ENCODE measurements at places on chromosomes 12 and 14.

DNA sequence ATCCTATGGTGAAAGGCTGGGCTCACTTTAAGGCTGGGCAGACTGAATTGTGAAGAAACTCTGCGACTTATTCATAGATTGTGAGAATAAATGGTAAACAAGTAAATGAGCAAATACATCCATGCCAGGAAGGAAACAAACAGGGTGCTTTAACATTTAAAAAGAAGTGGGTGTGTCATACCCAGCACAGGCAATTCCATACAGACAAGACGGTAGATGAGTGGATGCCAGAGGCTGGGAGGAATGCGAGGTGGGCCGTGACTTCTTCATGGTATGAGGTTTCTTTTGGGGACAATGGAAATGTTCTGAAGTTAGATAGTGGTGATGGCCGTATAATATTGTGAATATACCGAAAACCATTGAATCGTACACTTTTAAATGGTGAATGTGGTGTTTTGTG lies 49.8 kb upstream of the CDKN3 start:
- no peak for DNase-seq

DNA sequence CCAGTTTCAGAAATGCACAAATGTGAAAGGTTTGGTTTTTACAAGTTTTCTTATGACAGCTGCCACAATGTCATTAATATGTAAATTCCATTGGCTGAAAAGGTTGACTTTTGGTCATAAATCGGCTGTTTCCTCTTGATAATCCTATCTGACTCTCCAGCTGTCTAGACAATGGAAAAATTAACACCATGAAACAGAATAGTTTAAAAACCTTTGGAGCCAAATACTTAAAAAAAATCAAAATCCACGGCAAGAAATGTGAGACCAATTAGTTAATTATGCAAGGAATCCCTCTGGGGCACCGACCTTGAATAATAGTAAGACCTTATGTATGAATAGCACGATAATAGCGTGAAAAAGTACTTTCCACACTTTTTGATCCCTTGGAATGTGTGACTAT lies 138.0 kb downstream of the ZNF664 start:
- DNase-seq = no peak

DNA sequence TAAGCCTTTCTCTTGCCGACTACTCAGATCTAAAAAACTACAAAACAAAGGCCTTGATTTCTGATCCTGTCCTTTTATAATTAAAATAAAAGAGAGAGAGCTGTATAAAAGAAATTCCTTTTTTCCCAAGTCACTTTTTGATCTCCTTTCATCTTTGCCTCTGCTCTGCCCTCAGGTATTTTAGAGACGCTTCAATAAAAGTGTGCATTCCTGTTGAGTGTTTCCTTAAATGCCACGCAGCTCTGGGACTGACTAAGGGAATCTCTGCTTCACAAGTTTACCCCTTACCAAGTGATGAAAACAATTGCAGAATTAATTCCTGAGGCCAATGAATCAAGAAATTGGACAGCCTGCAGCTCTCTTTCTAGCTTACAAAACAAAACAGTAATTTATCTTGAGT lies 1109.8 kb downstream of the TMTC2 start:
- DNase-seq = no peak

- DNase-seq = no peak
These were observed 104.6 kb upstream of the ATF1 start for GRCh38 chr12:50659260-50659659.

DNA sequence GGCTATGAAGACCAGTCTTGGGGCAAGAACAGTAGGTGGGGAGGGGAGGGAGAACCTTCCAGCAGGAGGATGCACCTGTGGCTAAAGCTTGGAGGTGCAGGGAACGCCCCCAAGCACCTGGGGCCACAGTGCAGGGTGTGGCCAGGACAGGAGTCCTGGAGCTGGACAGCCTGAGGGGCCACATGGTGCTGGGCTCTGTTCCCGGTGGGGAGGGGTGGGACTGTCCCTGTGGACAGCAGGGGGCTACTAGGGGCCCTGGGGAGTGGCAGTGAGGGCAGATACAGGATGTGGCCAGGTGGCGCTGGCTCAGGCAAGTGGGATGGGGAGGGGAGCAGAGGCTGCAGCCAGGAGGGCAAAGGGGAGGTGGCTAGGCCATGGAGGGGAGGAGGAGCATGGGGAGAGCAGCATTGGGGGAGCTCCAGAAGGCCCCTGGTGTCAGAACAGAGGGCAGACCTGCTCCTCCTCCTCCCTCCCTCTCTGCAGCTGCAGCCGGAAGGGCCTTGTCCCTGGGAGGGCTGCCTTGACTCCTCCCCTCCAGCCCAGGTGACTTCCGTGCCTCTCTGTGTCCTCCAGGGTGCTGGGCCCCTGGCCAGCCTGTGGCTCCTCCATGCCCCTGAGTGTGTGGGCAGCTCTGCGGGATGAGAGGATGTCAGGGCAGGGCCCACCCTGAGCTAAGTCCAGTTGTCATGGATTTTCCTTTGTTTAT lies 68.4 kb upstream of the DLK1 start:
- peak; percentile 43 for DNase-seq

DNA sequence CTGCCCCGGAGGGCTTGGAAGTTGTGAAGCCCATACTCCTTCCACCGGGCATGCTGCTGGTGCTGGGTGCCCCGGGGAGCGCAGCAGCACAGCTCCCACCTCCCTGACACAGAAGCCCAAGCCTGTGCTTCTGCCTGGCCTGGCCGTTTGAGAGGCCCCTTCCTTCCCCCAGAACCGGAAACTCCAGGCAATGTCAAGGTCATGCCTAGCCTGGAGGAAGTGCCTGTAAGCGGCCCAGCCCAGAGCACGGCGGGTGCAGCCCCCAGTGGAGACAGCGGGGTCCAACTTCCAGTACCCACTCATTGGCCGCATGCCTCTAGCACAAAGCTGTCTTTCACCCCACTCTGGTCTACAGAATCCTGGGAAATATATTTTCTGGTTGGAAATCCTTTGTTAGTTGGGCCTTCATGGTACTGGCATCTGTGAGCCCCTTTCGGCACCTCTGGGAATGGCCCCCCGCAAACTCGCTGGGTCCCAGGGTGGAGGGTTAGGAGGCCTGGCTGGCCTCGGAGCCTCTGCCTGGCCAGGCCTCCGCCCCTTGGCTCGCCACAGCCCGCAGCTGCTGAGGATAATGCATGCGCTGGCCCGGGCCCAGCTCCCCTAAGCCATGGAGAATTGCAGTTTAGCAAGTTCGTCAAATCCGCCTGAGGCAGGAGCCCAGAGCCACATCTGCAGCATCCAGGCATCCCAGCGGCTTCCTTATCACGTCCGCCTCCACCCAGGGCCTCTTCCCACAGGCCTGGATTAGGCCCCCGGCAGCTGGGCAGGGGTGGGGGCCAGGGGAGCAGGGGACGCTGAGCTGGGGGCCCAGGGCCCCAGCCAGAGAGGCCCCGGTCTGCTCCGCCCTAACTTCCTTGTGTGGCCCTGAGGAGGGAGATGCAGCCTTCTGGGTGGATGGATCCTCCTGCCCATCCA lies 48.9 kb upstream of the DLK1 start:
- DNase-seq = peak; percentile 98

Data from BE2C (cell line).